RPMI7951 (cell line): ENCODE measurements at places on chromosomes 1 and 21. TPM values are rescaled to one million over a fixed set of nuclear protein-coding genes. Genes with fewer than 3 reads are reported as not detected.

DNA sequence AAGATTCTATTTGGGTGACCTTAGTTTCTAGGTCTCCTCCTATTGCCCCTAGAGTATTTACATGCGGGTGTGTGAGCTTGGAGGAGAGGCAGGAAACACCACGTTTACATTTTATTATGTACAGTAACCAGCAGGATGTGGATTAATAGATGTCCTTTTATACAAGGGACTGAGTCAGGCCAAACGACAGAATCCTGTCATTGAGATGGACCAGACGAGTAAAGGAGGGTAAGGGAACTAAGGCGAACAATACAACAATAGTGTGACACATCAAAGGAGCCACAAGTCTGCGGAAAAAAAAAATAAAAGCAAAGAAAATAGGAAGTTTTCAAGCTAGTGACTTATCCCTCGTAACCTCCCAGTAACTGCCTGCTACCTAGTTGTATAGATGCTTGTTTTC is 151.1 kb downstream of the GABPA start:
- DNase-seq = peak; percentile 22

DNA sequence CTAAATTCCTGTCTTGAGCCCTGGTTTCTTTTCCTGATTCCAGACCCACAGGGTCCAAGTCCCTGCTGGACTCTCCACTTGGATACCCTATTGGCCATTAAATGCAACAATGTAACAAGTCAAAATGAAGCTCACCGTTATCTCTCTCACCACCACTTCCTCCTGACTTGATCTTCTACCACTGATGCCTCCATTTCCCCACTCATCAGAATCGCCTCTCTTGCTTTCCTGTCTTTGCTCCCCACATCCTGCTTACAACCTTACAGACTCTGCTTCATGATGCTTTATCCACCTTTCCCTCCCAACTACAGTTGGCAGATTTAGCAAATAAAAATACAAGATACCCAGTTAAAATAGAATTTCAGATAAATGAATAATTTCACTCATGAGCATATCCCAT is 343.8 kb downstream of the KCNH1 start:
- no peak for DNase-seq

DNA sequence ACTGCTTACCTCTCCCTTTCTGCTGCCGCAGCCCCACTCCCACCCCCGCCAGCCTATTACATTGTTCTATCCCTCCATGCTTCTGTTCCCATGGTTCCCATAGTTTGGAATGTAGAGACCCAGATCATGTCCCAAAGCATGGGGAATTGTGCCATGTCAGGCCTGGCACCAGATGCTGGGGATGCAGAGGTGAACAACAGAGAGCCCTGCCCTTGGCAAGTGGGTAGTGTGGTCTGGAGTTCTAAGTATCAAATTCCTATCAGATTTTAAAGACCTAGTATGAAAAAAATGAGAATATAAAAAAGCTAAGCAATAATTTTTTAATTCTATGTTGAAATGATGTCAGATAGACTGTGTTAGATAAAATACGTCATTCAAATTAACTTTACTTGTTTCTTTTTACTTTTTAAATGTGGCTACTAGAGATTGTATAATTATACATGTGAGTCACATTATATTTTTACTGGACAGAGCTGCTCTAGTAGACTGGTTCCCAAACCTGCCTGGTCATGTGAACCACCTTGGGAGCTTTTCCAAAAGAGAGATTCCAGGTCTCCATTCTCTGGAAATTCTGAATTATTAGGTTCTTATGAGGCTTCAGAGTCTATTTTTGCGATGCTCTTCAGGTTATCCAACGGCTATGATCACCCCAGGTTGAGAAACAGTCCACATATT is 113.0 kb upstream of the DAB1 start:
- DNase-seq = no peak

DNA sequence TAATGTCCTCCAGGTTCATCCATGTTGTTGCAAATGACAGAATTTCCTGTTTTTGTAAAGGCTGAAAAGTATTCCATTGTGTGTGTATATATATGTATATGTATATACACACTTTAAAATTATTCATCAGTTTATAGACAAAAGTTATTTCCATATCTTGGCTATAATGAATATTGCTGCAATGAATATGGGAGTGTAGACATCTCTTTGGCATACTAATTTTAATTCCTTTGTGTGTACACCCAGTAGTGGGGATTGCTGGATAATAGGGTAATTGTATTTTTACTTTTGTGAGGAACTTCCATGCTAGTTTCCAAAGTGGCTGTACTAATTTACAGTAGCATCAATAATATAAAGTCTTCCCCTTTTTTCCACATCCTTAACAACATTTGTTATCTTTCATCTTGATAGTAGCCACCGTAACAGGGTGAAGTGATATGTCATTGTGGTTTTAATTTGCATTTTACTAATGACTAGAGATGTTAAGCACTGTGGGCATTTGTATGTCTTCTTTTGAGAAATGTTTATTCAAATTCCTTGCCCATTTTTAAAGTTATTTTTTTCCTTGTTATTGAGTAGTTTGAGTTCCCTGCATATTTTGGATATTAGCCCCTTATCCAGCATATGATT is 243.0 kb downstream of the PDE4B start:
- no peak for DNase-seq

DNA sequence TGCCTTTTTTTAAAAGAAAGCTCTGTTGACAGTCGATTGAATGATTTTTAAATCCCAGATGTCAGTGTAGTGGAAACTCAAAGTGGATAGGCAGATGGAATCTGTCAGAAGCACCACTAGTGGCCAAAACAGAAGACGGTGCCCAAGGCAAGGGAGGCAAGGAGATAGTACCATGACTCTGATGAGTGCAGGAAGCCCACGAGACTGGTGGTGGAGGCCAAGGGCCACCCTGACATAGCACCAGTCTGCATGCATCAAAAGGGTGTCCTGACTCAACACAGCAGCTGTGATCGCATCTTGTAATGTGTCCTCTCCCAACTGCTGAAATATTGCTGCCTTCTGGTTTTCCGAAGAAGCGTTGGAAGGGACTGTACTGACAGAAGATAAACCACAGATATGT is 124.1 kb upstream of the PAPPA2 start:
- DNase-seq = no peak

TLR5 gene
- total RNA-seq = 0.20 TPM in 1 of 2 replicates, not detected in the other
